ENCODE measurements at places on chromosomes 2 and 18.

DNA sequence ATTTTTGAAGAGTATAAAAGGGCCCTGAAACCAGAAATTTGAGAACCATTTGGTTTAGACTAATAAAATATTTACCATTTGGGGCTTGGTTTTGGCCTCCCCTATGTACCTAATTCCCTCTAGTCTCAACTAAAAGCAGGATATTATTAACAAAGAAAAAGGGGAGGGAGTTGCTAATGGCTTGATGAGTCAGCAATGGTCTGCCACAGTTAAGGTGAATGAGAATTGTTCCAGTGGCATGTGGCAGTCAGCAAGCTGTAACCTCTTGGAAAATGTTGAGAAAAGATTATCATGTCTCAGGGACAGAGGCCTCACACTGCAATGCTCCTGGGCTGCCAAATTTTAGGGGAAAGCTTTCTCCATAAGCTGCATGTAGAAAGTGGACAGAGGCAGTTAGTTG lies 20.1 kb upstream of the SLC39A10 start:
- no peak overlapping the region for H3K27ac ChIP-seq
- no peak for DNase-seq

GRCh38 chr18:47120428-47120827 lies 29.9 kb downstream of the HDHD2 start:
- no peaks in the 10 kb centered on the region for H3K4me1 ChIP-seq
- H3K27ac ChIP-seq, result no peak overlapping the region
- peaks cover 14% of the 10 kb centered on the region for H3K36me3 ChIP-seq
- H3K27me3 ChIP-seq, result no peaks in the 10 kb centered on the region
- no peak for DNase-seq

DNA sequence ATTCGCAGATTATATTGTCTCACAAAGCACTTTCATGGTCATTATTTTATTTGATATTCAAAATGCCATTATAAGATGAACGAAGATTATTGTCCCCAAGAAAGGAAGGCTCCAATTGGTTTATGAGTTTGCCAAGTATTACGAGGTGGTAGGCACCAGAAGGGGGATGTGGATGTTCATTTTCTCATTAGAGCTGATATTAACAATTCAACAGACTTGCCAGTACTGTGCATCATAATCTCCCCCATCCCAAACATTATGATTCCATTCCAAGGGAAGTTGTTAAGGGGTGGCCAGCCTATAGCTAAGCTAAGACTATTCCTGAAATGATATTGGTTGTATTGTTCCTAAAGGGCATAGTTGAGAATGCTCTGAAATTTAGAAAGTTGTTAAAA lies 257.7 kb downstream of the PRKCE start:
- H3K36me3 ChIP-seq, result no peaks in the 10 kb centered on the region
- H3K4me1 ChIP-seq, result 0 out of 2 replicates have a peak, but pooled peaks cover 6% of the 10 kb centered on the region
- no peak for DNase-seq
- H3K27me3 ChIP-seq, result no peaks in the 10 kb centered on the region
- no peak overlapping the region for H3K27ac ChIP-seq
- H3K4me3 ChIP-seq, result no peak overlapping the region

GRCh38 chr2:186205254-186205911 lies 280.7 kb upstream of the ZC3H15 start:
- no peaks in the 10 kb centered on the region for H3K27me3 ChIP-seq
- no peaks in the 10 kb centered on the region for H3K4me1 ChIP-seq
- H3K27ac ChIP-seq, result no peak overlapping the region

DNA sequence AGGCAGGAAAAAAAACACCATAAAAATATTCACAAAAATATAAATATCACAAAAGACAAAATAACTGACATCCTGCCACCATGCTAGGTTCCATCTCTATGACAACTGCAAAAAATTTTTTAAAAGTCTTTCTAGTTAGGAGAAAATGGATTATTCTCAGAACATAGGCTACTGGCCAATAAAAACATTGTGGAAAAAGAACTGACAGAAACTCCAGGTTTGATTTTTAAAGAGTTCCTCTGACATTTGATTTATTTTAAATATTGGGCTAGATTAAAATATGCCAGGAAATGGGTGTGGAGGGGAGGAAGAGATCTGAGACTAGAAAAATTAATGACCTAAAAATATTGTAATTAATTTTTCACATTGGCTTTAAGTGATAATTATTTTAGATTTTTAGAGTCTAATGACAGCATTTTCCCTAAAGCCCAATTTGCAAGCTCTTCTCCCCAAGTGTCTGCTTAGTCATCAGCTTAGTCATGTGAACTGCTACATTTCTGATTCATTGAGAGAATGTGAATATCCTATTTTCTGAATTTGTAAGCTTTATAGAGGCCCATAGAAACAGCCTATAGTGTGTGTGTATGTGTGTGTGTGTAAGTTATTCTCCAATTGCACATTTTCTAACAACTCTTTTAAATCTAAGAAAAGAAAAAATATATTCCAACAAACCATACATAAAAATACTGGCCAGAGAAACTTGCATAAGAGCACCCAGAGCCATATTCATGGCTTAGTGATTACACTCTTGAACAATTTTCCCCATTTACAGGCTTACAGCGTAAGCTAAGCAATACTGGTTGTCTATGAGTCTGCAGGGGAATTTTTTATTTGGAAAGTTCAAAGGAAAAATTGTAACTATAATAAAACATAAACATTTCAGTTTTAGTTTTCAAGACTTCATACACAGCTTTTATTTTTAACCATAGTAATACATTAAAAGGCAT lies 48.4 kb downstream of the TMEFF2 start:
- H3K4me3 ChIP-seq, result no peak overlapping the region
- H3K27me3 ChIP-seq, result no peaks in the 10 kb centered on the region
- no peaks in the 10 kb centered on the region for H3K36me3 ChIP-seq

GRCh38 chr2:15846626-15847025 lies 93.7 kb upstream of the MYCN start:
- no peaks in the 10 kb centered on the region for H3K4me1 ChIP-seq
- no peak overlapping the region for H3K4me3 ChIP-seq
- H3K27me3 ChIP-seq, result no peaks in the 10 kb centered on the region
- DNase-seq, result no peak
- peak overlapping the region; percentile 39 for H3K27ac ChIP-seq

GRCh38 chr2:26754539-26754938 lies 9.5 kb upstream of the SLC35F6 start:
- H3K4me3 ChIP-seq, result no peak overlapping the region
- no peaks in the 10 kb centered on the region for H3K36me3 ChIP-seq
- H3K27ac ChIP-seq, result no peak overlapping the region
- peaks cover 15% of the 10 kb centered on the region for H3K4me1 ChIP-seq
- DNase-seq, result no peak

GRCh38 chr2:191220671-191221070 lies 24.5 kb upstream of the MYO1B start:
- no peak overlapping the region for H3K4me3 ChIP-seq
- no peaks in the 10 kb centered on the region for H3K36me3 ChIP-seq
- no peak for DNase-seq
- no peaks in the 10 kb centered on the region for H3K4me1 ChIP-seq

DNA sequence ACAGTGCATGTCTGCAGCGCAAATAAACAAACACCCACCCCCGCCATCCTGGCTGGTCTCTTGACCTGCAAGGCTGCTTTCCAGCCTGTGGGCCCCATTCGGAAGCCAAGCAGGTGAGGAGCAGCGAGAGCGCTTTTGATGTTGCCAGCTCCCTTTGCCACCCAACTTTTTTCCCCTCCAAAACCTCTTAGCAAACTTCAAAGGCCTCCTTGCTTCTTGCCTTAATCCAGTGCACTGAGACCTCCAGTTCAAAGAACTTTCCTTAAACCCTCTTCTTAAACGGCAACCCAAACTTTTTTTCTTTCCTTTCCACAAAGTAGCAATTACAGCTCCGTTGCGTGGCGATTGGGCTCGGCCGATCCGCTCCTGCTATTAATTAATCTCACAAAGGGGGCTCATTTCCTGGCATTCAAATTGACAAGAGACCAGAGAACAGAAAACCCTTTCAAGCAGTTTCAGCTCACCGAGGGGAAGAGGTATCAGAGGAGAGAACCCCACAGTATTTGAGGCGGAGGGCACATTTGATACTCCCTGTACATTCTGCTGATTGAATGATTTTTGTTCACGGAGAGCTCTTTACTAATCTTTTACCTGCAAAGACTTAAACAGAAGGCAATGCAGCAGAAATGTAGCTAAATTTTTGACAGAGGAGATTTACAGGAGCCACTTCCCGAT lies 531.4 kb downstream of the TMEM182 start:
- peak overlapping the region; percentile 4 for H3K4me3 ChIP-seq
- H3K27me3 ChIP-seq, result peaks cover 12% of the 10 kb centered on the region
- no peak overlapping the region for H3K27ac ChIP-seq
- DNase-seq, result no peak
- H3K36me3 ChIP-seq, result no peaks in the 10 kb centered on the region

GRCh38 chr2:20232837-20233207 lies 7.9 kb upstream of the SDC1 start:
- H3K27me3 ChIP-seq, result no peaks in the 10 kb centered on the region
- no peak for DNase-seq
- H3K4me3 ChIP-seq, result no peak overlapping the region
- H3K36me3 ChIP-seq, result no peaks in the 10 kb centered on the region
- no peaks in the 10 kb centered on the region for H3K4me1 ChIP-seq
- no peak overlapping the region for H3K27ac ChIP-seq

- H3K27ac ChIP-seq, result no peak overlapping the region
- DNase-seq, result no peak
- no peaks in the 10 kb centered on the region for H3K27me3 ChIP-seq
- no peaks in the 10 kb centered on the region for H3K36me3 ChIP-seq
Measured at GRCh38 chr2:215722125-215722524, 286.3 kb upstream of the FN1 start.

DNA sequence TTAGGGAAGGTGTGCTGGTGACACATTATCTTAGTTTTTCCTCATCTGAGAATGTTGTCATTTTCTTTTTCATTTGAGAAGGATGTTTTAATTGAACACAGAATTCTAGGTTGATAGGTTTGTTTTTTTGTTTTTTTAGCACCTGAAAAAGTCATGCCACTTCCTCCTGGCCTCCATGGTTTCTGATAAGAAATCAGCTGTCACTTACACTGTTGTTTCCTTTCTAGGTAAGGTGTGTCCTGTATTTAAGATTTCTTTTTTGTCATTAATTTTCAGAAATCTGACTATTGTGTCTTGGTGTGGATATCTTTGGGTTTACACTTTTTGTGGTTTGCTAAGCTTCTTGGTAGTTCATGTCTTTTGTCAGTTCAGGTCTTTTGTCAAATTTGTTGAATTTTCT lies 99.3 kb downstream of the ROCK1 start:
- no peak overlapping the region for H3K27ac ChIP-seq
- H3K36me3 ChIP-seq, result peaks cover 56% of the 10 kb centered on the region
- no peaks in the 10 kb centered on the region for H3K27me3 ChIP-seq
- DNase-seq, result no peak

- no peak overlapping the region for H3K4me3 ChIP-seq
- DNase-seq, result no peak
- no peak overlapping the region for H3K27ac ChIP-seq
- no peaks in the 10 kb centered on the region for H3K36me3 ChIP-seq
Measured at GRCh38 chr2:221318376-221319130, 253.6 kb downstream of the EPHA4 start.

- H3K27ac ChIP-seq, result no peak overlapping the region
- no peak for DNase-seq
- peaks cover 16% of the 10 kb centered on the region for H3K27me3 ChIP-seq
- H3K36me3 ChIP-seq, result no peaks in the 10 kb centered on the region
Measured at GRCh38 chr2:18365342-18365741, 195.1 kb downstream of the RDH14 start.

GRCh38 chr2:136363900-136364299 lies 246.0 kb upstream of the CXCR4 start:
- no peak for DNase-seq
- H3K27me3 ChIP-seq, result no peaks in the 10 kb centered on the region
- no peaks in the 10 kb centered on the region for H3K36me3 ChIP-seq
- H3K27ac ChIP-seq, result no peak overlapping the region
- no peaks in the 10 kb centered on the region for H3K4me1 ChIP-seq

DNA sequence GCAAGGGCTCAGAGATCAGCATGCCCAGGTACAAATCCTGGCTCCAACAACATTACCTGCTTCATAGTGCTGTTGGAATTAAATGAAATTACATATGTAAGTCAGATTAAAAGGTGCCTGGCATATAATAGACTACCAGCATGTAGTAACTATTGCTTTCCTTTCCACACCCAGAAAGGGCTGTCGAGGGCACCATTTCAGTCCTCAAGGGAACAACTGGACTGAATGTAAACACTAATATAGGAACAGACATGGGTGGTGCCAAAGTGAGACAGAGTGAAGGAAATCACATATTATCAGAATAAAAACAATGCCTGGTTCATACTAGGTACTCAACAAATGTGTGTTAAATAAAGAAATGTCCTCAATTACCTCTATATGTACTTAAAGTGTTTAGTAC lies 43.3 kb downstream of the FAP start:
- H3K36me3 ChIP-seq, result peaks cover 56% of the 10 kb centered on the region
- H3K27ac ChIP-seq, result no peak overlapping the region
- H3K4me3 ChIP-seq, result no peak overlapping the region
- H3K27me3 ChIP-seq, result no peaks in the 10 kb centered on the region

GRCh38 chr18:56455141-56455540 lies 183.3 kb downstream of the TXNL1 start:
- DNase-seq, result no peak
- no peaks in the 10 kb centered on the region for H3K27me3 ChIP-seq
- H3K4me3 ChIP-seq, result no peak overlapping the region
- no peaks in the 10 kb centered on the region for H3K36me3 ChIP-seq

GRCh38 chr2:176159663-176160250 lies 2.6 kb downstream of the HOXD3 start:
- H3K27ac ChIP-seq, result no peak overlapping the region
- no peaks in the 10 kb centered on the region for H3K27me3 ChIP-seq
- H3K4me3 ChIP-seq, result no peak overlapping the region
- H3K4me1 ChIP-seq, result peaks cover 8% of the 10 kb centered on the region
- no peaks in the 10 kb centered on the region for H3K36me3 ChIP-seq

GRCh38 chr18:24570716-24571115 lies 110.3 kb downstream of the HRH4 start:
- no peak overlapping the region for H3K27ac ChIP-seq
- no peak for DNase-seq
- H3K36me3 ChIP-seq, result no peaks in the 10 kb centered on the region
- H3K27me3 ChIP-seq, result no peaks in the 10 kb centered on the region

DNA sequence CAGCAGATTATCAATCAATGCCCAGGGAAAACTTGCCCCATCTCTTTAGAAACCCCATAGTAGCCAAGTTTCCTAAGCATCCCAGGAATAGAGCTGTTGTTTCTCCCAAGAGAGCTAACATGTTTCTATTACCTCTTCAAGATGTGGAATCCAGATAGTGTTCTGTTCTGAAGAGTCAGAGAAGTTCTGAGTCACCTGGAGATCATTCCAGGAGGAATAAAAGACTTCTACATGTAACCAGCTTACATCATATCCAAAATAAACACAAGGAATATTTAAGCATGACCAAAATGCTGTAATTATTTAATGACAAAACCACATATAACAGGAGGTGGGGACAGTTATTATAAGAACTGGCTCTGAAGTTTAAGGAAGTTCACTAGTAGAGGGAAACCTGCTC lies 51.0 kb upstream of the GORASP2 start:
- no peaks in the 10 kb centered on the region for H3K36me3 ChIP-seq
- no peaks in the 10 kb centered on the region for H3K4me1 ChIP-seq
- H3K4me3 ChIP-seq, result no peak overlapping the region
- H3K27ac ChIP-seq, result no peak overlapping the region
- no peaks in the 10 kb centered on the region for H3K27me3 ChIP-seq

- no peaks in the 10 kb centered on the region for H3K36me3 ChIP-seq
- no peak overlapping the region for H3K27ac ChIP-seq
- H3K4me3 ChIP-seq, result no peak overlapping the region
- H3K4me1 ChIP-seq, result no peaks in the 10 kb centered on the region
Measured at GRCh38 chr2:239910404-239910803, 114.7 kb downstream of the NDUFA10 start.

All from SK-N-SH (cell line).